Ureter (tissue), 1 donor: ENCODE measurements at places on chromosomes 6 and 20. TPM values are rescaled to one million over a fixed set of nuclear protein-coding genes. Genes with fewer than 3 reads are reported as not detected.
A peak's percentile ranks its signal among the peaks of the same experiment; 100 is the strongest.

DNA sequence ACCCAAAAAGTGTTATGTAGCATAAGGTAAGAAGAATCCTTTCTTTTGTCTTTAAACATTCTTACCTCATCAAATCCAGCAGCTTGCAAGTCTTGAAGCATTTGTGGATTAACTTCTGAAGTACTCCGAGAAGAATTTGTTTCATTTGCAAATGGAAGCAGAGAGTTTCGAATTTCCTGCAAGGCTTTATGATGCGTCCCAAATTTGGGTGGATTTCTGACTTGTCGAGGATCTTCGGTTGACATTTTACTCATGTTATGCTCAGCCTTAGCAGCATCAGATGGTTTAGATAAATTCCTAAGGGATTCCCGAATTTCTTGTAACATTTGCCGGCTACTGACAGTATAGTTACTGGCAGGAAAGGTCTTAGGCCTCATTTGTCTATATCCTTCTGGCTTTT is 16.2 kb downstream of the LATS1 start:
- no peak for DNase-seq

DNA sequence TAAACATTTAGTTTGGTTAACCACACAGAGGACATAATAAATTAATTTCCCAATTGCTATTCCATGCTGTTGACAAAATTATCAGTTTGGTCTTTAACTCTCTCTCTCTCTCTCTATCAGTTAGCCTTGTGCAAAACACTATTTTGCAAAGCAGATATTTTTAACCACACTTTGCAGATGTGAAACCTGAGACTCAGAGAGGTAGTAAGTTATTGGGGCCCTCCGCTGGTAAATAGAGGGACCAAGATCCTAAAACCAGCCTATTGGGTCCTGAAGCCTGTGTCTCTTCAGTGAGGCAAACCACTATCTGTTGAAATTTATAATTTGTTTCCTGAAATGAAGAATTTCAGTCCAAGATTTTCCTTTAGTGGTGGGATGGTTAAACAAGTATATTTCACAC is 231.0 kb downstream of the SOD2 start:
- no peak for DNase-seq

DNA sequence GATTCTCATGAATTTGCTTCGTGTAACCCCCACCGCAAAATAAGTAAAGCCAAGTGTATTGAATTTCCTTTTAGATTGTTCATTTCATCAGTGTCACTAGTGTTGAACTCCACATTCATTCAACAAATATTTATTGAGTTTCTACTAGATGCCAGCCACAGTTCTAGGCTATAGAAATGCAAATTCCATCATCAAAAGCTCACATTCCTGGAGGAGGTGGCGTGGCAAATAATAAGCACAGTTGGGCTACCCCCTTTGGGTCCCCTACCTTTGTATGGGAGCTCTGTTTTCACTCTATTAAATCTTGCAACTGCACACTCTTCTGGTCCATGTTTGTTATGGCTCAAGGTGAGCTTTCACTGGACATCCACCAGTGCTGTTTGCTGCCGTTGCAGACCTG is 12.7 kb upstream of the ME1 start:
- DNase-seq = no peak

GRCh38 chr6:13445005-13445743 is 42.2 kb downstream of the GFOD1 start:
- DNase-seq = peak; percentile 81

DNA sequence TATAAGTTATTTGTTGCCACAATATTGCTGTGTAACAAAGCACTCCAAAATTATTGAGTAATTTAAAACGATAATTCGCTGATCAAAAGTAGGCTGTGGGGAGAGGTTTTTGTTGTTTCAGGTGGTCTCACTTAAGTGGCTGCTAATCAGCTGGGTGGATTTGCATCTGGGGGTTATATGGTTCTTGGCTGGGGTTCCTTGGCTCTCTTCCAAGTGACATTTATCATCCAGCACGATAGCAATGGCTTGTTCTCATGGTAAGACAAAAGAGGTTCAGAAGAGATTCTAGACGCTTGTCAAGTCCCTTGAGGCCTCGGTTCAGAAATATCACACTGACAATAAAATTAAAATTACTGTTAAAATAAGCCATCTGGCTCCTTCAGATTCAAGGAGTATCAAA is 1648.8 kb downstream of the GRIK2 start:
- no peak for DNase-seq

Gene BPIFB2
- total RNA-seq = not detected
